ENCODE measurements at places on chromosomes 12 and 14.

- DNase-seq = no peak
Observed at GRCh38 chr14:82431031-82431430, 897.4 kb upstream of the SEL1L start.

DNA sequence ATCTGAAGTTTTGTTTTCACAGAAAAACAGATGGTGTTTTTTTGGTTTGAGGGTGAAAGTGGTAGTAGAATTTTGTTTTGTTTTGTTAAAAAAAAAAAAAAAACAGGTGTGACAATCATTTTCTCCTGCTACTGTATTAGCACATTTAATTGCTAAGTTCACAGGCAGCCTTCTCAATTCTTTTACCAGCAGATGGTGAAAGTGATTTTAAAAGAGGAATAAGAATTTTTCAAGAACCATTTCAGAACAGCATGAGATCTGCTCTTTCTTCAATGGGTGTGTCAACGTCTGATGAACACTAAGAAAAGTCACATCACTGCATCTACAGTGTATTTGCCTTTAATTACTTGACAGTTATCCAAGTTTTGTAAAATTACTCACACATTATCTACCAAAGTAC lies 303.7 kb upstream of the USP15 start:
- no peak for DNase-seq

GRCh38 chr14:72863216-72864006 lies 30.5 kb downstream of the DPF3 start:
- DNase-seq = no peak

DNA sequence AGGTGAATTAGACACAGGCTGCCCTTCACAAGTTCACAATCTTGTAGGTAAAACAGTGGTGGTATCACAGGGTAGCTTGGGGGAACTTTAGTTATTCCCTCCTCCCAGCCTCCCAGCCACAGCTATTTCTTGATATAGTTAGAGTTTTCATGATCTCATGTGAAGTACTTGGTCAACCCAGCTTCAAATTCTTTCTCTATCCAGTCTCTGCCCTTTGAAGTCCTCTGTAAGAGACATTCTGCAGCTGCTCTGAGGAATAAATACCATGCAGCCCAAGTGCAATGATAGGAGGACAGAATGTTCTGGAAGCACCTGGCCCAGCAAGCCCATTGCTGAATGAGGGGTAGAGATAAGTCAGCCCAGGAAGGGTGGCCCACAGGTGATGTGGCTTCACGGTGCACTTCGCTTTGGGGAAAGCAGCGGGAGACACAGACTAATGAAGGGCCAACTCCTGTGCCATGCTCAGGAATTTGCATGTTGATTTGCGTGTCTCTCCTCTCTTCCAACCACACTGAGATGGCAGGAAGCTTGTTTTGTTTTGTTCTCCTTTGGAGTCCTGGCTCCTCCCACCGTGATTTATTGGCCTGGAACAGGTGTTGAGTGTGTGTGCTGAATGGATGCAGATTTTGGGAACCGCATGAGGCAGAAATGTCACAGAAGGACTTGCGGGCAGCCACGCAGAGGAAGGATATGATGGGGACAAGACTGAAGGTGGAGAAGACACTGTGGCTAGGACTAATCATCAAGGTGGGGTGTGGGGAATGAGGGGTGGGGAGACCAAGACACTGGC lies 8.0 kb upstream of the TXNRD1 start:
- no peak for DNase-seq

DNA sequence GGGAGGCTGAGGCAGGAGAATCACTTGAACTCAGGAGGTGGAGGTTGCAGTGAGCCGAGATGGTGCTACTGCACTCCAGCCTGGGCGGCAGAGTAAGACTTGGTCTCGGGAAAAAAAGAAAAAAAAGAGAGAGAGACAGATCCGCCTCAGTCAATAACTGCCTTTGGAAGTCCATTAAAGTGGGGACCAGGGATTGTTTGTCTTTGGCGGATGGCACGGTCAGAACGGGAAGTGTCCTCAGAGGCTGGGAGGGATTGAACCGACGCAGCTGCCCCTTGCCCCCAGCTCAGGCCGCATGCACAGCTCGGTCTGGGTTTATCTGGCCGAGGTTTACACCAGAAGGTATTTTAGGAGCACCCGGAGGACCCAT lies 54.4 kb downstream of the TESC start:
- no peak for DNase-seq

- DNase-seq = no peak
Observed at GRCh38 chr12:95837240-95838038, 21.3 kb upstream of the SNRPF start.

DNA sequence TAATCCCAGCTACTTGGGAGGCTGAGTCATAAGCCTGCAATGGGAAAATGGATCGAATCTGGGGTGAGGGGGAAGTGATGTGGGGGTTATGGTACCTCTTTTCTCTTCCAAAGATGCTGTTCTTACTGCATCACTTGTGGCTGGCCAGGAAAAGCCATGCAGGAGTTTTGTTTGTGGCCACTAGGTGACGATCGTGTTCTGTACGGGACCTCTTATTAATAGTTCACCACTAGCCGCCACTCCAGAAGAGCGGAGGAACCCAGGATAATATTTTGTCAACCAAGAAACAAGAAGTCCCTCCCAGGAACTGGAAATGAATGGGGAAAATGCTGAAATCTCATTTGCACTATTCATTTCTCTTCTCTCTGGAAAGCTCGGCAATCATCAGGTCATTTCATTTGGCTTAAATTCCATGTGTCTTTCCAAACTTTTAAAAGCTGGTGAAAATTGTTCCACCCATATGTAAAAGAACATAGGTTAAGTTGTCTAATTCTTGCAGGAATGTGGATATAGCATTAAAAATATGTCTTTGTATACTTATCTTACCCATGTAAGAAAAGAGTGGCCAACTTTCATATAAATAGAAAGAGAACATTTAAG lies 8.9 kb downstream of the GPR65 start:
- DNase-seq = peak; percentile 83

GRCh38 chr14:89899917-89900663 lies 54.4 kb downstream of the EFCAB11 start:
- peak; percentile 35 for DNase-seq

GRCh38 chr14:66459603-66460002 lies 26.6 kb upstream of the CCDC196 start:
- DNase-seq = no peak

DNA sequence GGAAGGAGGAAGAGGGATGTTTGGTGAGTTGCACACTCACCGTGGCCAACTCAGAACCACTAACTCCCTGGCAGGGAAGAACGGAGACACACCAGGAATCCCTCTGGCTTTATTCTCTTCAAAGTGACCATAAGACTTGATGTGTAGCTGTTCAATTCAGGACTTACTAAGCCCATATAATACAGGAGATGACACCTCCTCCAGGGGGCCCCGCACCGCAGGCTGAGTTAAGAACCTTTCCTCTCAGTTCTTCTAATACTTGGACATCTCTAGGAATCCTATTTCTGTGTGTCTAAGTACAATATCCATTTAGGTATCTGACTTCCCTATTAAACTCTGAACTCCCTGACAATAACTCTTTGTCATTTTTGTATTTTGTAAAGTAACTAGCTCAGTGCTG lies 49.5 kb downstream of the DCAF4 start:
- DNase-seq = peak; percentile 18

GRCh38 chr12:60012659-60013058 lies 416.8 kb downstream of the SLC16A7 start:
- DNase-seq = no peak

GRCh38 chr12:48336564-48336963 lies 14.2 kb downstream of the ZNF641 start:
- DNase-seq = peak; percentile 25

- no peak for DNase-seq
Observed at GRCh38 chr12:129337413-129337812, 484.1 kb downstream of the GLT1D1 start.

- no peak for DNase-seq
Observed at GRCh38 chr12:633731-634130, 29.5 kb downstream of the NINJ2 start.

- no peak for DNase-seq
Observed at GRCh38 chr12:10783252-10783651, 19.2 kb downstream of the TAS2R7 start.

- DNase-seq = no peak
Observed at GRCh38 chr14:88106377-88106776, 101.4 kb downstream of the GPR65 start.

- no peak for DNase-seq
Observed at GRCh38 chr12:47783024-47783755, 10.2 kb downstream of the SLC48A1 start.

GRCh38 chr12:6615802-6616201 lies 8.6 kb upstream of the CHD4 start:
- no peak for DNase-seq

DNA sequence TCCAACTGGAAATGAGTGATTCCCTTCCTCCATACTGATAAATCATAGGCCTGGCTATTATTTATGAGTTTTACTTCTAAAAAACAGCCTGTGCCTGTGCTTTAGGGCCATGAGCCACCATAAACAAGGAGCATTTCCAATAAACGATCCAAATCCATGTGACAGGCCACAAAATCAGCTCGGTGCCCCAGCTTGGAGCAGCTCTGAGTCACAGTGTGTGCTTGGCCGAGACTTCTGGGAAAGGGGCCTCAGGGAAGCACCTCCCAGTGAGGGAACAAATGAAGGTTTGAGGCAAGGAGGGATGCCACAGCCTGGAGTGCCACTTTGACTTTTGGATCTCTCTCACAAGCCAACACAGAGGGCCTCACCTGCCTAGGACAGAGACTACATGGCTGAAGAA lies 190.4 kb downstream of the NTF3 start:
- no peak for DNase-seq

GRCh38 chr12:91980389-91980821 lies 165.2 kb downstream of the BTG1 start:
- no peak for DNase-seq

DNA sequence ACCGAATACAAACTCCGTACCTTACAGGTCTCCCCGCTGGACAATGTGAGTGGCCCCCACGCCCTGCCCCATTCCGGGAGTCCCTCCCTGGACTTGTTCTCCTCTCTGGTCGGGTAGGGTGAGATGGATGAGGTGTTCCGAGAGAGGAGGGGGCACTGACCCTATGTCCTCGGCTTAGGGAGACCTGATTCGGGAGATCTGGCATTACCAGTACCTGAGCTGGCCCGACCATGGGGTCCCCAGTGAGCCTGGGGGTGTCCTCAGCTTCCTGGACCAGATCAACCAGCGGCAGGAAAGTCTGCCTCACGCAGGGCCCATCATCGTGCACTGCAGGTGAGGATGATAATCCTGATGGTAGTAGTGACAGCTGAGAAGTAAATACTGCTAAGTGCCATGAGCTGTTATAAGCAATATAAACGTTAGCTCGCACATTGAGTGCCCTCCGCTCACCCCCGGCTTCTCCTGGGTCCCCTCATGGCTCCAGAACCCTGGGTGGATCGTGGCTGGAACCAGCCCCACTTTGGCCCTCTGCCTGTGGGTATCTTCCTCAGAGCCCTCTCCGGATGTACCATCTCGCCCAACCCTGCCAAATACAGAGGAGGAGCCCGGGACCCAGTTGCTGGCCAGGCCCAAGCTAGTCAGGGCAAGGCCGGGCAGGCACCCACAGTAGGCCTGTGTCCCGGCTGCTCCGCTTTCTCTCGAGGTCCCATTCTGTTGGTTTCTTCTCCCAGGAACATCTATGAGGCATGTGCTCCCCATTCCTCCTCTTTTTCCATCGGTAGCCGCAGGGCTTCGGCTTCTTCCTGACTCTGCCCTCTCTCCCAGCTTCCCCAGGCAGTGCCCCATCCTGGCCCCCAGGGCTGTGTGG lies 6.8 kb downstream of the PTPN6 start:
- DNase-seq = no peak

DNA sequence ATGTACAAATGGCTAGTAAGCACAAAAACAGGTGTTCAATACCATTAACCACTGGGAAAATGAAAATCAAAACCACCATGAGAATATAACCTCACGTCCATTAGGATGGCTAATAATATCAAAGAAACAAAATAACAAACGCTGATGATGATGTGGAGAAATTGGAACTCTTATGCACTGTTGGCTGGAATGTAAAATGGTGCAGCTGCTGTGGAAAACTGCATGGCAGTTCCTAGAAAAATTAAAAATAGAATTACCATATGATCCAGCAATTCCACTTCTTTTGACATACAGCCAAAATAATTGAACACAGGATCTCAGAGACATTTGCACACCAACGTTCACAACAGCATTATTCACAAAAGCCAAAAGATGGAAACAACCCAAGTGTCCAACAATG lies 51.5 kb downstream of the TMPRSS12 start:
- no peak for DNase-seq

DNA sequence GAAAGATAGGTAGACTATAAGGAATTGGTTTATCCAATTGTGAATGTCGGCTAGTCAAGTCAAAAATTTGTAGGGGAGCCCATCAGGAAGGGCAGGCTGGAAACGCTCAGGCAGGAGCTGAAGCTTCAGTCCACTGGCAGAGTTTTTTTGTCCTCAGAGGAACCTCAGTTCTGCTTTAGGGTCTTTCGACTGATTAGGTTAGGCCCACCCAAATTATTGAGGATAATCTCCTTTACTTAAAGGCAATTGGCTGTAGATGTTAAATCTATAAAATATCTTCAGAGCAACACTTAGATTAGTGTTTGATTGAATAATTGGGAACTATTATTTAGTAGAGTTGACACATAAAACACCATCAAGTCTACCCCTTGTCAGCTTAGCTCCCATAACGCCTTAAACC lies 105.5 kb upstream of the ARHGAP5 start:
- DNase-seq = no peak

DNA sequence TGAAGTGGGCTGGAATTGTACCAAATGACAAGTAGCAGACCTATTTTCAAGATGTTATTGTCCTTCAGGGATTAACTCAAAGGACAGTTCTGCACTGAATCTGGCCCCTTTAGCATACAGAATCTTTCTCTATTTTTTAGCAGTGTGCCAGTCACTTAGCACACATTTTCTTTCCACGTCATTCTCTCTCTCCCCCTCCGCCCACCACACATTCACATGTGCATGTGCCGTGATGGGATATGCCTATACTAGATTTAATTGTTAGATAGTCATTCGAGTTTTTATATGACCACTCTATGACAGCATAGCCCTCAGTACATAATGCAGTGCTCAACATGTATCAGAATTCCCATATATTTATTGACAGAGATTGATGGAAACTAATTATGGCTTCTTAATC lies 129.1 kb downstream of the KCNC2 start:
- DNase-seq = no peak

DNA sequence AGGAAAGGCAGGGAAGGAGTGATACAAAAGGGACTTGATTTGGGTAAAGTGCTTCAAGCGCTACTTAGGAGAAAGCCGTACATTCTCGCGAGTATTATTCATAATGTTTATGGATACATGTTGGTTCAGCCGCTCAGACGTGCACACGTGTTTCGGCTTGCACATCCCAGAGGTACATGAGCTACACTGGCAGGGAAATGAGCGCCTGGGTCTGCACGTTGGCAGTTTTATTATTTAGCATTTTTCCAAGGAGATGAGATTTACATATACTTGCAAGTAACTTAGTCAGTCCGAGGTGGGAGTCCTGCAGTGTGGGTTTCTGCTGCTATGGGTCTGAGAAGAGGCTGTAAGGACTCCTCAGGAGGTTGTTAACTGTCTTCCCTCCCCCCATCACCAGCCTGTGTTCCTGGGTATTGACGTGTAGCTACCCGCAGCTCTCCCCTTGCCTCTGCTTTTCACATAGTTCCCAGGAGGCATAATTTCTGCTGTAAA lies 1.5 kb downstream of the PRKCH start:
- no peak for DNase-seq

Measured in neural progenitor cell (in vitro differentiated cells).